ENCODE measurements at places on chromosomes 2 and 18.

DNA sequence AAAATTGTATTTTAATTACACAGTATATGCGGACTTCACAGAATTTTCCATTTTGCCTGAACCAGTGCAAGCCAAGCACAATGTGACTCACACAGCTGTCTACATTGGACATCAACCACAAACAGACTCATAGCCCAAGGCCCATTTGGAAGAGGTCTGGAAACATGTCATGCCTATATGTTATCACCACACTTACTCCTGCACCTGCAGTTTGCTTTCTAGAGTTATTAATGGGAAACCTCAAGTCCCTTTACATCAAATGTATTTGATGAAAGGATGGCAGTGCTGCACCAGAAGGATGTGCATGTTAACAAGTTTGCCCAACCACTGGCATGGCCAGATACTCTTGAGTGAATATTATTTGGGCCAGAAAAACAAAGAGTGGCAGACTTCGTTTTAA lies 548.9 kb upstream of the CDH2 start:
- no peak for DNase-seq

- DNase-seq: no peak
These were observed 13.8 kb downstream of the CLK1 start for GRCh38 chr2:200850512-200851256.

- no peak for DNase-seq
These were observed 855.7 kb downstream of the TRIB2 start for GRCh38 chr2:13572466-13572865.

GRCh38 chr2:210965472-210965871 lies 409.1 kb downstream of the CPS1 start:
- no peak for DNase-seq

GRCh38 chr2:64225491-64225890 lies 81.3 kb upstream of the PELI1 start:
- no peak for DNase-seq

DNA sequence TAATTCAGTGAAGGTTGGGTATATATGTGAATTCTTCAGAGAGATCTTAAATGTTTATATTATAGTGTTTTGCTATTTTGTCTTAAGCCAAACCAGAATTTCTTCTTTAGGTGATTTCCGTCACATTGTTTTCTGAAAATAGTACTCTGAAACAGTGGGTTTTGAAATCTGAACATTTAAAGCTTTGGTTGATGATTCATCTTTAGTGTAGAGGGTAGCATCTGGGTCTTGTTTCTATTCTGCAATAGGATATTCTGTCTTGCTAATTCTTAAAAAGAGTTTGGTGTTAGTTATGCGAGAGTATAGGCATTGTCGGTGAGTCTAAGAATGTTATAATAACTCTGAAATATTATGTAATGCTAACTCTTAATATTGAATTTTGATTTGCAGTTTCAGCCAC lies 69.6 kb upstream of the FAM237A start:
- DNase-seq: no peak

- no peak for DNase-seq
These were observed 59.0 kb upstream of the ZNF396 start for GRCh38 chr18:35436076-35436649.

GRCh38 chr18:1133541-1133940 lies 228.9 kb downstream of the ADCYAP1 start:
- no peak for DNase-seq

DNA sequence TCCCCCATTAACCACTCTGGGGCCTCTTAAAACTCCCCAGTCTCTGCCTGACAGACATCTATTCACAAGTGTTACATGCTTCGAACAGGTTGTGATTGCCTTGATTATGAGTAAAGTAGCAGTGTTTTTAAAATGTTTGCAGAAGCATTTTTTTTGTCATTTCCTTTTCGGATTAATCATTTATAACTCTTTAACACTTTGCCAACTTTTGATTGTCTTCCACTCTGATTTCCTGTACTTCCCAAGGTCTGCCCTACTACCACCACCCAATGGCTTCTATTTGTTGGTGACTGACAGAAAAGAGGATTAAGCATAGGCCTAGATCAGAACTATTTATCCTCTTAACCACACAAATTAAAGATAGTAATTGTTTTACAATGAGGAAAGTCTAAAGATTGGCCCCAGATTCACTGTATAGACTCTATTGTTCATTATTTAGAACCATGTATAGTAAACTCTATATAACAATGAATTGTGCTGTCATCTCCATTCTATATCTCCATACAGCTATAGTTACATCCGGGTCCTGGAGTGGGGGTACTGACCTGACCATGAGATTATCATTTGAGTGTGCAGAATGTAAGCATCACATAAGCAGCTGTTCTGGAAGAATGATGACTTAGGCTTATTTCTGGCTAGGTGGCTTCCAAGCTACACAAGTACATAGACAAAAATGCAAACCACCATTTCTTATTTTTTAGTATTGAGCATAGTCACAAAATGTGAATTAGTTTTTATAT lies 110.3 kb upstream of the RBMS1 start:
- DNase-seq: no peak

All from cortex of kidney (tissue), 1 donor.